ENCODE measurements at places on chromosomes 1 and 21.

DNA sequence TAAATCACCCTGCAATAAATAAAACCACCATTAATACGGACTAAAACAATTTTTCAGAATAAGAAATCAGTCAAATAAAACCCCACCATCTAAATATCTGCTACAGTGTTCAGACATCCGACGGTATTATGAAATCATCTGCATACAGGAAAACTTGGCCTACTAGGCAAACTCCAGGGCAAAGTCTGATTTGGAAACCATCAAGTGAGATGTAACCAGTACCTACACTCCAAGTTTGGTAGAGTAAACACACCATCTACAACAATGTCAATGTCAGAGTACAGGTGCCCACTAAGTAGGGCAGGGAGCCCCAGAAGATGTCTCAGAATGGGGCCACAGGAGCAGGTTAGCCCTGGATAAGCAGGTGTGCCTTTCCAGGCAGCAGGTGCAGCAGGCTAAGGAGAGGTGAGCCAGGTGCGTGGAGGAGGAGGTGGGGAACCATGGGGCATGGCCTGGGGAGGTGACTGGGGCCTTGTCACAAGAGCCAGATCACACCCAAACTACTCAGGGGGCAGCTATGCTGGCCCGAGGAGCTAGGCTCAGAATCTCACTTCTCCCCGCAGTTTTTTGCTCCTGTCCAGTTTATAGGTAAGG lies 59.6 kb downstream of the CAPZB start:
- no peak for DNase-seq

- no peak for DNase-seq
Observed at GRCh38 chr1:34625521-34626015, 129.3 kb upstream of the GJB5 start.

DNA sequence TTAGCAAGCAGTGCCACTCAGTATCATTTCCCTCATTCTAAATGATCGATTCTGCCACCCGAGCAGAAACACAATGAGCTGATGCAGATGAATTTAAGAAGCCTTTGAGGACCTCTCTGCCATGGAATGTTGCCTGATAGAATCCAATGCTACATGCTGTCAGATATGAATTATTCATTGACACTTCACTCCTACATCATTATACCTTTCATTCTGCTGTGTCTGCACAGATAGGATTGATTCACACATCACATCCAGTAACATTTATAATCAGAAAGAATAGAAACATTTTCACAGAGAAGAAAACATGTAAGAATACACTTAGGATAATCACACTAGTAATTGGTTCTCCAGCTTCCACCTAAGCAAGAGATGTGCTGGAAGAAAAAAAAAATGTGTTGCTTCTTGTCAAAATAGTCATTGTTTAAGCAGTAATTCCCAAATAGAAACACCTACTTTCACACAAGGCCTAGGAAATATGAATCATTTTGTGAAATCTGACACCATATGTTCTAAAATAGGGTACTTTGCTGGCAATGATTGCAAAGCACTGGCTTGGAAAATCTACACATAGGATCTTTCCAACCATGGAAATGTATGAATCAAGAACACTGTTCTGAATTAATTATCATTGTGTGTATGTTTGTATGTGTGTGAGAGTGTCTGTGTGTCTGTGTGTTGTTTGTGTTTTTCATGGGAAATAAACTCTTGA lies 110.1 kb downstream of the GRIK1 start:
- DNase-seq: no peak

DNA sequence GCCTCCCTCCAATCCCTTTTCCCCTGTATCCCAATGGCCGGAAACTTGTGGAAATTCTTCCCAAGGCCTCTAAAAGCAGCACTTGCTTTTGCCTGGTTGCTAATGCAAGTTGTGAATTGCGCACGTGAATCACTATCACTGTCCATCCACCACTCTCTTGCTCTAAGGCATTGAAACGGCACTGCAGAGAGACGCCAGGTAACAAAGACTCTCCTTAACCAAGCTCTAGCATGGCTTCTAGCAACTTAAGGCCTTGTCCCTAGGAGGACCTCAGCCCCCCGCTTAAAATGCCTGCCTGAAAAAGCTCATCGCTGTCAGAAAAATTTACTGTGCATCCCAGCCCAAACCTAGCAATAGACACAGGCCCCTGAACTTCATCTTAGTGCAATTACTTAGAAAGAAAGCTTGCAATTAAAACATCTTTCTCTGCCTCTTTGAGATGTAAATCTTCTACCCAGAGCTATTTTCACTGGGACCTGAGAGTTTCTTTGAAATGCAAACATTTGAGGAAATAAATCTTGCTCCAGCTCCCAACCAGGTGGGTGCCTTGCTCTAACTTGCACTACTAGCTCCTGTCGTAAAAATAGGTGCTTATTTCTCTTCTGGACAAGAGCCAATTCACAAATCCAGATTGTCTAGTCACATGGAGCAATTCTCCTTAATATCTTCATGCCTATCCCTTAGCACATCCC lies 32.9 kb upstream of the ITLN2 start:
- no peak for DNase-seq

DNA sequence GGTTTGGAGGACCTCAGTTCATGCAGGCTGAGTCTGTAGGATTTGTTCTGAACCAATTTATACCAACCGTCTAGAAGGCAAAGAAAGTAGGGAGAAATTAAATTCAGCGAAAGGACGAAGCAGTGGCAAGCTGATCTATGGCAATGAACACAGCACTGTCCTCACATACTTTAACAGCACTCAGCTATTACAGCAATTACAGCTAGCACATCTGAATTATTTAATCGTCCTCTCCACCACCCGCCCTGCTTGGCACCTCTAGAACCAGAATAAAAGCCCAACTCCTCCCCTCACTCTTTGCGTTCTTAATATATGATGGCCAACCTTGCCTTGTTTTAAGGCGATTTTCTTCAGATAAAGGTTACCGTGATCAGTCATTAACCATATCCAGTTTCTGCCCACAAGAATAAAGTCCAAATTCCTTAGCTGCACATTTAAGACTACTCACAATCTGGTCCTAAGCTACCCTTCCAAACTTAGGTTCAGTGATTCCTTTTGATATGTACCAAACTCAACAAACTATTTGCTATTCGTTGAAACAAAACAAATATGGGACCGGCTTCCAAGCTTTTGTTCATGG lies 169.4 kb upstream of the ESRRG start:
- no peak for DNase-seq

GRCh38 chr1:162704673-162705424 lies 72.6 kb downstream of the DDR2 start:
- no peak for DNase-seq

DNA sequence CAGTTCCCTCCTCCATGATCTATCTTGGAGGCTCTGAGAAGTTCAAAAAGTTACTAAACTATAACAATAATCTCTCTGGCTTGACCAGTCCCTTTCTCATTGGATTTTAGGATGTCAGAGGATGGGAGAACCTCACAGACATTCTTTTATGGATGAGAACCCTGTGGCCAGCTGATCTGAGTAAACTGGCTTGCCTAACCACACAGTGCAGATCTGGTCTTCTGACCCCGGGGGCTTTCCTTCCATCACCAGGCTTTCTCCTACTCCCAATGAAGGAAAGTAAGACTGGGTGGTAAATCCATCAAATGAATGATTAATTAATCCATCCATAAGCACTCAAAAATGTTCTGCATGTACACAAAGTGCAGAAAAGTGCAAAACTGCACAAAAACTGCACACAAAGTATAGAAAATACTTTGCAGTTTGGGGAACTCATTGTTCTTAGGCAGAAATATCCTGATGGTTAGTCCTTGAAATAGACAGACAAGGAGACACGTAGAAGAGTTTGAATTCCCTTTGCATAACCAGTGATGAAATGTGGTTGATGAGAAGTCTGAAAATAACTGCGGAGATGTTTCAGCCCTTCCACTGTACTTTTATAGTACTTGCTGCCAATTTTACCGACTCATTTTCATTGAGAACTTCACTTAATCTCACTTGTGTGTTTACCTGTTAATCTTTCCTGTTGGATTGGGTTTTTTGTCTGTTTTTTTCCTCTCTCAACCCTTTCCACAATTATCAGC lies 2.5 kb upstream of the F3 start:
- DNase-seq: no peak

Data from islet precursor cell (in vitro differentiated cells).